ENCODE measurements at places on chromosomes 6 and 20.

DNA sequence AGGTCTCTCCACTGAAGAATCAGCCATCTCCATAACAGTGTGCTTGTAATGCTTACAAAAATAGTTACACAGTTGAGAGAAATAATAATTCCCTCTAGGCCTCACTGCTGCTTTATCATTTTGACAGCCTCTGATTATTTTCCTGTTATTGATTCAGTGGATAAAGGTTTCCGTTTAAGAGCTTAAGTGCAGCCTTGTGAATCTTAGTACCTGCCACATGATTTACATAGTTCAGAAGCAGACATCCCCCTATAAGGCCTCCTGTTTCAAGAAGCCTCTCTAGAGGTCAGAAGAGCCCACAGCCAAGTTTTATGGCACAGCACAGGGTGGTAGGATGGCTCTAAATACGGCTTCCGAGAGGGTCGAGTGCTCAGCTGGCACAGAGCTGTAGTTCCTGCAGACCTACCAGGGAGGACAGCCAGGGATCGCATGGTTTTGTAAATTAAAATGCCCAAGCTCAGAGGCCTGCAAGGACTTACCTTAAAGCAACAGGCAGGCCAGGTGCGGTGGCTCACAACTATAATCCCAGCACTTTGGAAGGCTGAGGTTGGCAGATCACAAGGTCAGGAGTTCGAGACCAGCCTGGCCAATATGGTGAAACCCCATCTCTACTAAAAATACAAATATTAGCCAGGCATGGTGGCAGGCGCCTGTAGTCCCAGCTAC, 17.6 kb upstream of the PYGB start:
- no peak for DNase-seq

GRCh38 chr6:157954150-157955117, 27.2 kb upstream of the SYNJ2 start:
- DNase-seq, result no peak

GRCh38 chr20:64238851-64239387, 16.6 kb upstream of the PCMTD2 start:
- DNase-seq, result peak; percentile 60

DNA sequence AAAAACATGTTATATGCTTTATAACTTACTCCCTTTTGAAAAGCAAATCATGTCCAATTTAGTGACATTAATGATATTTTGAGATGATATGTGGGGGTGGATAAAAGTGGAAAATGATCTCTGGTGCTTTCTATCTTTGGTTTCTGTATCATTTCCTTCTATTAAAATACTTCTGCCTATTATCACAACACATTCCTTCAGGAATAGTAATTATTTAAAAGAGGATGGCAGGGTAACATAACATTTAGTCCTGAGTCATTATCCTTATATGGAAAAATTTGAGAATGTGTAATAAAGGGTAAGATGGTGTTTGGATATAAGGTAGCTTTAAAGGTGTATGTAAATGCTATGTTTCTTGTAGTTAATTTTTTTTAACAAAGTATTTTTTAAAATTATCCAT, 657.7 kb downstream of the PHF3 start:
- DNase-seq, result no peak

DNA sequence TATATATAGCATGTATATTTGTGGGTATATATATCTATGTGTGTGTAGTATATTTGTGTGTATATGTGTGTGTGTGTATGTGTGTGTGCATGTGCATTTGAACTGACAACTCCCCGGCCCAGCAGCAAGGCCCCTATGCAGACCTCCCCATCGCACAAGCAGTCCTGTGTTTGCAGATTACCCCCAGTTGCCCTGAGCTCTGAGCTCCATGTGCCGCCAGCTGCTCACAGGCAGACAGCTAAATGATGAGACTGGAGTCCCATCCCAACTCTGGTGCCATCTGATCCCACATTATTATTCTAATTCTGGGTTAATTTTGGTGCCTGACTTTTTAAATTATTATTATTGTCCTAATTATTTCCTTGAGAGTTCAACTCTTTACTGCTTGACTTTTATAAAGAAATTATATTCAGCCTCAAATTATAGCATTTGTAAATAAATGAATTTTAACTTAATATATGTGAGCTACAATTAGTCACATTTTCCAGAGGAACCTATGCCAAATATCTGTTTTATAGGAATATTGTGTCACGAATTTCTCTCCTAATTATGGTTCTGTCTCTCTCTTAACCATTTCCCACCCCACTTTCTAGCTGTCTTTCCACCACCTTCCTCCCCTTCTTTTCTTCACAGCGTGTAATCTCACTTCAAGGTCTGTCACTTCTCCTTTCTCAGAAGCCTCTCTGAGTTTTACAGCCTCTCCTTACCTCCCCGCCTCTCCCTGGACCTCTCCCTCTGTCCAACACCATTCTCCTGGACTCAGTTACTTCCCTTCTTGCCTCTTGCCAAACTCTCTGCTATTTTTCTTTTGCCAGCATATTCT, 90.6 kb upstream of the SYNDIG1 start:
- no peak for DNase-seq

DNA sequence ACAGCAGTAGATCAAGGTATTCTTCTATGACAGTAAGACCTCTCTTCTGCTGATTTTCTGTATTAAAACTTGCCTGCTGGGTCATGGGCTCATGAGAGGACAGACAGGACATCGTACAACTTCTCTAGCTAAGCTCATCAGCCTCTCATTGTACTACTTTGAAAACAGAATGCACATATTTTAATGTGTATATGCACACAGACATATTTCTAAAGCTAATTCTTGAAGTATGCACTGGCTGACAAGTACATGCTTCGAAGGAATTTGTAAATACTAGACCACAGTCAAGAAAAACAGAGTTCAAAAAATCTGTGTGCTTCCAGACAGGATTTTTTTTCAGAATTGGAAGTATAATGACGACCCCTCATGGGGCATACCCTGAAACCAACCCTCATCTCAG, 81.7 kb upstream of the CD83 start:
- no peak for DNase-seq

DNA sequence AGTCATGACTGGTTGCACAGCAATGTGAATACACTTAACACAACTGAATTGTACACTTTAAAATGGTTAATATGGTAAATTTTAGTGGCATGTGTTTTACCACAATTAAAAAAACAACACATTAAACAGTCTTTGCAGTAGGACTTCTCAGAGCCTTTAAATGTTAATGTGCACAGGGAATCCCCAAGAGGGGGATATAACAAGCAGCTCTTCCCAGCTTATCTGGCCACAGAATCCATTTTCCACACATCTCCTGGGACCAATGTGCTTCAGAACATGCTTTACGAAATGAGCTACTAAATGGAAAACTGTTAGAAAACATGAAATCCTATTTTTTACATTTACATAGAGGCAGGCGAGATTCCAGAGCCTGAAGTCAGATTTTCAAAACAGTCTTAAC, 44.4 kb downstream of the FYN start:
- DNase-seq, result no peak

DNA sequence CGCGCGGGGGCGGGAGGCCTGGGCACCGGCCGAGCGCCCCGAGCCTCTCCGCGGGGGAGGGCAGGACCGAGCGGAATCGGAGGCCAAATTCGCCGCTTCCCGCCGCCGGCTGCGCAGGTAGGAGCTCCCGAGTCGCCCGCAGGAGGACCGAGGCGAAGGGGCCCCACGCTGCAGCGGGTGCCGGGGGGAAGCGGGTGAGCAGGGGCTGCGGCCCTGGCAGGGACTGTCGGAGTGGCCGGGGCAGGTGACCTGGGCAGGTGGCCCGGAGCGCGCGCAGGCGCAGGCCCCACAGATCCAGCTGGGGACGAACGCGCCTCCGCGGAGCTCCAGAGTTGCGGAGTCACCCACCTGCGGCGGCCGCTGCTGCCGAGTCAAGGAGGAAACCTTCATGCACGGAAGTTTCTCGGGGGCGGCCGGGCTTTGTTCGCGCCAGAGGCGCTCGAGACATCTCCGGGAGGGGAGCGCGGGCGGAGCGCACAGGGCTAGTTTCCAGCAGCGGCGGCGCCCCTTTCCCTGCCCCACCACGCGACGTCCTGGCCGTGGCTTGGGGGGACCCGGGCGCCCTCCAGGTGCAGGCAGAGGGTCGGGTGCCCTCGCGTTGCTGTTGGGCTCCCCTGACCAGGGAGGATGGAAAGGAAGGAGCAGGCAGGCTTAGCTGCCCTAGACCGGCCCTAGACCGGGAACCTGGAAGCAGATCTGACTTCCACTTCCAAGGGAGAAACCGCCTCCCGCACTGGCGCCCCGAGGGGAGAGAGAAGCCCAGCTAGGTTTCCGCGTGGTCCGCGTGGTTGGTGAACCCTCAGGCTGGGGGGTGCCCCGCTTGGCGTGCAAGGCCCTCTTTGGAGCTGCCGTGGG, 590 bp downstream of the SLCO4A1 start:
- DNase-seq, result no peak

- no peak for DNase-seq
Measured at GRCh38 chr6:87588756-87589407, 905 bp downstream of the RARS2 start.

DNA sequence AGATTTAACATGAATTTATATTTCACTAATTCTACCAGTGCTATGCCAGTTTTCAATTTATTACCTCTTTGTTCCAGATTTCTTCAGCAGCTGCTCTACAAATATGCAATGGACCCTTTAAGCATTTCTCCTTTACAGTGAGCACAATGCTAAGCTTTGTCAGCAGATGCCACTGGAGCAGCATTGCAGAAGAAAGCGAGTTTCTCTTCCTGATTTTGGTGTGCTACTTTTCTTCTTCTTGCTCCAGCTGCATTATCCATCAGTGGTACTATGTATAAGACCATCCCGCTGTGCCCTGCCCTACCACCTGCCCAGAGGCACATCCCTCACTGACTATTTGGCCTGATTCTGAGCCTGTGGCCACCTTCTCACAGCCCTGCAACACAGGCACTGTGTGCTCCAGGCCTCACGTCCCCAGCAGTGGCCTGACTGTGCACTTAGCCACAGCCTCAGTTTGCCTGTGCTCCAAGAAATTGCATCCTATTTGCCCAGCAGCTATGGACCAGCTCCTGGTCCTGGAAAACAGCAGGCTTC, 84.1 kb downstream of the TNFAIP3 start:
- DNase-seq, result no peak

- no peak for DNase-seq
Measured at GRCh38 chr6:31038559-31038958, 28.3 kb downstream of the MUC22 start.

DNA sequence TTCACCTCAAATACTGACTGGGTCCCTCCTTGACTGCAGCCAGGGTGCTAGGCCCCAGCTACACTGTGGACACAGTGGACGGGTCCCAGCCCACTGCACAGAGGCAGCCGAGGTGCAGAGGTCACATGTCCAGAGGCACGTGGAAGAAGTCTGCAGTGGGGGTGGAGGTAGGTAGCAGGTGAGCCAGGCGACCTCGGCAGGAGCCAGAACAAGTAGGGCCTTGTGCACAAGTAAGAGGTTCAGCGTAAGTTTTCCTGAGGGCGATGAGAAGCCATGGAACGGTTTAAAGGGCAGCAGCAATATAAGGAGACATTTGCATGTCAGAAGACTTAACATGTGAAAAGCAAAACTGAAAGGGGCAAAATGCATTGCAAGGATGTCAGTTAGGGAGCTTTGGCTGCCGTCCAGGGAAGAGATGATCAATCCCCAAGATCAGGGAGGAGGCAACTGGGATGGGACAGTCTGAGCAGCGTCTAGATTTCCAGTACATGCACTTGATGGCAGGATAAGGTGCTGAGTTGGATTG, 49.7 kb upstream of the SNX9 start:
- no peak for DNase-seq

DNA sequence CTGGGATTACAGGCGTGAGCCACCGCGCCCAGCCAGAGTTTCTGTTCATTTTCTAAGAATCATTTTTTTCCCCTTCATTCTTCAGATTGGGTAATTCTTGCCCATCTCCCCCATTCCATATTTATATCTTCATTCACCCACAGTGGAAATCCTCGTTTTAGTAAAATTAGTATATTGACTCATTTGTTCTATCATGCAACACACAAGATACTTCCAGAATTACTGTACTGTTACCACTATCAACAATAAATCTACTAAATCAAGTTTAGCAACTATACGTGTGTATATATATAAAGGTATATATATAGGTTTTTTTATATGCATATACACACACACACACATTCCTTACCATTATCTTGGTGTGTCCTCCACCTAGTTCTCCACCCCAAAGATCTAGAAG, 41.2 kb upstream of the KCNG1 start:
- DNase-seq, result no peak

GRCh38 chr6:135922174-135922573, 70.7 kb downstream of the PDE7B start:
- peak; percentile 72 for DNase-seq

- DNase-seq, result peak; percentile 57
Measured at GRCh38 chr6:32089082-32089828, 19.9 kb downstream of the TNXB start.

DNA sequence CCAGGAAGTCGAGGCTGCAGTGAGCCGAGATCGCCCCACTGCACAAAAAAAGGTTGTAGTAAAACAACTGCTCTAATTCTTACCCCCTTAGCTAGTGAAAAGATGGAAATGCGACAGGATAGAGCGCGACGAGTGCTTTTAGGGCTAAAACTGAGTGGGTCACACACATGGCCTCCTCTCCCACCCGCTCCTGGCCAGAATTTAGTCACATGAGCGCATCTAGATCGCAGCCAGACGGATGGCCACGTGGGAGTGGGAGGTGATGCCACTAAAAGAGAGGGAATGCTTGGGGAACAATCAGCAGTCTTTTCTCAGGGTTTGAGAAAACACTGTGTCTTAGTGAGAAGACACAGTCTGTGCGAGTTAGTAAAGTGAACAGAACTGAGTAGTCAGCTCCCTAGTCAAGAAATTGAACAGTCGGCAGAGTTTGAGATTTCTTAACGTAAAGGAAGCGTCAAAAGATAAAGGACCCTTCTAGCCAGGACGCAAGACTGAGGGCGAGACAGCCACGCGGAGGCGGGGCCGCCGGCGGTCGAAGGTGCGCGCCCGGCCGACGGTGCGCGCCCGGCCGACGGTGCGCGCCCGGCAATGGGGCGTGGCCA, 664 bp upstream of the ACTR5 start:
- DNase-seq, result no peak

DNA sequence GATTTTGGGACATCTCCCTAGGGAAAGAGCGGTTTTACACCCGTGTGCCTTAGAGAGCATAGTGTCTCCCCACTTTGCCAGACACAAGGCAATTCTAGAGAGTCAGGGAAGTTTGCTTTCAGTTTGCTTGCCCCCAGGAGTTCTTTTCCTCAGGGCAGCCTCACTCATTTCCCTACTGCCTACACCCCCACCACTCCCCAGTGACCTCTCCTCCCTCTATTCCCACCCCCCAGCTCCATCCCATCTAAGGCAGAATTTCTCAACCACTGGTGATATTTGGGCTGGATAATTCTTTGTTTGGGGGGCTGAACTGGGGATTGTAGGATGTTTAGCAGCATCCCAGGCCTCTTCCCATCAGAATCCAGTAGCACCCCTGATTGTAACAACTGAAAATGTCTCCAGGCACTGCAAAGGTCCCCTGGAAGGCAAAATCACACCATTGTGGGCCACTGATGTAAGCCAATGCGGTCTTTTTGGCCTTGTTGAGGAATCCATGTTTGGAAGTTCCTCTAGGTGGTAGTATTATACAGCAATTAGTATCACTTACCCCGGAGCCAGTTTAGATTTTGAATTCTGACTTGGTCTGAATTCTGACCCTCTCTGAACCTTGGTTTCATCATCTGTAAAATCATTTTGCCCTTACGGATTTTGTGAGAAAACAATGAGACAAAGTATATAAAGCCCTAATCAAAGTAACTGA, 1.3 kb downstream of the EPPIN start:
- no peak for DNase-seq
